ENCODE measurements at places on chromosomes 16 and 17.

DNA sequence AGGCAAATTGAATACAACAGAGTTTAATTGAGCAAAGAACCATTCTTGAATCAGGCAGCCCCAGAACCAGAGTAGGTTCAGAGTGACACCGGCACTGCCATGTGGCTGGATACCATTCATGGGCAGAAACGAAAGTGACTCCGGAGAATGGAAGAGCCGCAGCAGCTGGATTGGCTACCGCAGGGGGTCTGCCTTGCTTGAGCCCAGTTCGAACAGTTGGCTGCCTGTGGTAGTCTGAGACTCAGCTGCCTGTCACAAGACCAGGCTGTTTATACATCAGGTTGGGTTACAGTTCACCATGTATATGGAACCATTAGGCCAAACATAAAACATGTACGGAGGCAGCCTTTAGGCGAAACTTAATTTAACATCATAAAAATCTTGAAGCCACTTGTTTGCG lies 205.2 kb upstream of the CHMP6 start:
- no peak for DNase-seq

DNA sequence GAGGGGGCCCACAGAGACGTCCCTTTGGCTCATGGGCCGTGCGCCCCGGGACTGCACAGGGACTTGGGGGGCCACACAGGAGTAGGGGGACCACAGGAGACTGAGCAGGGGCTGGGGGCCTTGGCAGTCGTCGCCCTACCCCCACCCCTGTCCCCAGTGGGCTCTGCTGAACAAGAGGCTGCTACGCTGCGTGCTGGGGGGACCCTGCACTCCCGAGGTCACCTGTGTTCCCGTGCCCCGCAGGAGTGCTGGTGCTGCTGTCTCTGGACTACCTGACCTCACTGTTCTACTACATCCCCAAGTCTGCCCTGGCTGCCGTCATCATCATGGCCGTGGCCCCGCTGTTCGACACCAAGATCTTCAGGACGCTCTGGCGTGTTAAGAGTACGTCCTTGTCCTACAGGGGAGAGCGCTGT lies 14.4 kb upstream of the RNF213 start:
- no peak for DNase-seq

GRCh38 chr16:8436931-8437330 lies 153.4 kb downstream of the TMEM114 start:
- DNase-seq = no peak

GRCh38 chr17:36024106-36024869 lies 6.5 kb upstream of the CCL23 start:
- no peak for DNase-seq

GRCh38 chr17:72219137-72219823 lies 98.5 kb downstream of the SOX9 start:
- no peak for DNase-seq

DNA sequence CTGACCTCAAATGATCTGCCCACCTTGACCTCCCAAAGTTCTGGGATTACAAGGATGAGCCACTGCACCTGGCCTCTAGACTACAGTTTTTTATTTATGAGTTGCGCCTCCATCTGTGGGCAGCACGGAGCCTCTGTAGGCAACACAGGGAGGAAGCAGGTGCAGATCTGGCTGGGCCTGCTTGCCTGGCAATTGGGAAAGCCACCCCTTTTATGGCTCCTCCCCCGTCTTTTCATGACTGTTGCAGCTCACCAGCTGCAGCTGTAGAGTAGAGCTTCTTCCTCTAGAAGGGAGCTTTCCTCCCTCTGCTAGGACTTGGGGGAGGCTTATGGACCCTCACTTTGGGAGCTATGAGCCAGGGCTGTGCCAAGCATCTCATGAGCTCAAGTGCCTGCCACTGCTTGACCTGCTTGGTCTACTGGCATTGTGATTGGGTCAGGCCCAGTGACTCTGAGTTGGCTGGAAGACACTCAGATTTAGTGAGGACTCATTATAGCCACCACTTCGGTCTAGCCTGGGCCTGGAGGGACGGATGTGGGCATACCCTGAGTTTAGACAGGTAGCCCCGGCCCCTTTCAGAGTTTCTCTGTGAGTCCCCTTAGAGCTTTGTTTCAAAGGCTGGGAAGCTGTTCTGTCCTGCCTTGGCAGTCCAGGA lies 6.9 kb upstream of the SLC7A6 start:
- DNase-seq = no peak

GRCh38 chr17:42406615-42407288 lies 16.3 kb downstream of the CAVIN1 start:
- DNase-seq = no peak

DNA sequence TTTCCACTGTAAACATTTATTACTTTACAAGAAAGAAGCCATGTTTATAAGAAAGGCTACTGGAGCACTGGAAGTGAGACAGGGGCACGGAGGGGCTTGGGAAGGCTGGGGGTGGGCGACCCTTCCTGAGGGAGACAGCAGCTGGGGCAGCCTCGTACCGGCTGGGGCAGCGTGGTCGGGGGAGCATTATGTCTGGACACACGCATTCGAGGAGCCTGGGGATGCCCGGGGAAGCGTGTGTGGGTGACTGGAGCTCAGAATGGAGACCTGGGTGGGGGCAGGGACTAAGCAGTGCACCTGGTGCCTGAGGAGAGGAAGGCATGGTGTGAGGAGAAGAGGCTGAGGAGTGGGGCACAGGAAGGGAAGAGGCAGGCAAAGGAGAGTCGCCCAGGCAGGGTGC lies 64.5 kb downstream of the SRCIN1 start:
- DNase-seq = no peak

GRCh38 chr17:17613708-17614114 lies 22.2 kb upstream of the PEMT start:
- peak; percentile 27 for DNase-seq

GRCh38 chr16:74064120-74064735 lies 232.4 kb upstream of the PSMD7 start:
- no peak for DNase-seq

DNA sequence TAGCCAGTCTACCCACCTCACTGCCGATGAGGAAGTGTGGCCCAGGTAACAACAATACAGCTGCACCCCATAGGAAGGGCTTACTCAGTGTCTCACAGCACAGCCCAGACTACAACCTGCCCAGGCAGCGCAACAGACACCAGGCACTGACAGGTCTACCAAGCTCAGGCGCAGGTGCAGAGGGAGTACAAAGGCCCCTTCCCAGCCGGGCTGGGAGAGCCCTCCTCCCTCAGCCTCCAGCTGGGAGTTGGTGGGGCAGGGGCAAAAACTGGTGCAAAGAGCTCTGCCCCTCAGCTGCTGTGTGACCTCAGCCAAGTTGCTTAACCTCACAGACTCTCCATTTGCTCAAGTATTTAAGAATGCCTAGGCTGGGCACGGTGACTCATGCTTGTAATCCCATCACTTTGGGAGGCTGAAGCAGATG lies 112.6 kb upstream of the LHX1 start:
- no peak for DNase-seq

- no peak for DNase-seq
Measured at GRCh38 chr17:41717408-41718286, 5.5 kb downstream of the GAST start.
